ENCODE measurements at places on chromosomes 5 and 9. TPM values are rescaled to one million over a fixed set of nuclear protein-coding genes. Genes with fewer than 3 reads are reported as not detected.

Gene CTXN3
- total RNA-seq, result not detected

Gene CMYA5
- total RNA-seq, result 0.21 TPM

Gene PRR16
- total RNA-seq, result 2.6 TPM

Gene TMEM174
- total RNA-seq, result not detected

Gene STKLD1
- 0.41 TPM for total RNA-seq

Gene DMXL1
- 12.2 TPM for total RNA-seq

Measured in A375 (cell line).